Common myeloid progenitor, CD34-positive (primary cell): ENCODE measurements at places on chromosomes 12 and 14.

DNA sequence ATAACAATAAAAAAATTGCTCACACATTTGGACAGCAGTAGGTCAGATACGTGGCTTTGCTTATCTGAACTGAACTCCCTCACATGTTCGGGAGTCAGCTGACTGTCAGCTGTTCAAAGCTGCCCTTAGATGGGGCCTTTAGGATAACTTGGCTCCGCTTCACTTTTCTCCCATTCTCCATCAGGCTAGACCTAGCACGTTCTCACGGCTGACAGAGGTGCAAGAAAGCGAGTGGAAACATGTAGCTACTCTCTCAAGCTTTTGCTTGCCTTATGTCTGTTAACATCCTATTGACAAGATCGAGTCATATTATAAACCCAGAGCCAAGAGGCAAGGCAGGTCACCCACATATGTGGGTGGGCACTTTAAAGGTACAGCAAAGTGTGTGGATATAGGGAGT lies 112.0 kb upstream of the PDZRN4 start:
- DNase-seq = no peak

DNA sequence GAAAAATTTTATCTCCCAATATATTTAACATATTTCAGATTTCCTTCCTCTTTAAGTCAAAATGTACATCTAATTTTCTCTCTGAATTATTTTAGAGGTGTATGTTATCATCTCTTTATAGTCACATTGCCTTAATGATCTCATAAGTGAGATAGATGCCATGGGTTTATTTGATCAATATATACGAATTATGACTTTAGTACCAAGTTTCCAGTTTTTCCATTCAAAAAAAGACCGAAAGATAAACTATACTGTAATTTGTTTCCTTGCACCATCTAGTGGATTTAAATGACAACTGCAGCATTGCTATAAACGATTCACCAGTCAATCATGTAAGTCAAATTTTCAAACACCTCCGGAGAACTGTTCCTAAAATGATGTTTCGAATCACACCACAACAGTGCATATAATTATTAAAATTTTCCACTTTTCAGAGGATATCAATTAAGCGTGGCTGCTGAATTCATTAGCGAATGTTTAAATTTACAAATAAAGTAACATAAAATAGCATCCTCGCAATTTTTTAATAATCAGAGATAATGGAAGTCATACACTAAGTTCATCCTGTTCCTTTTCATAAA lies 419 bp upstream of the ATXN7L3B start:
- DNase-seq = peak; percentile 79

DNA sequence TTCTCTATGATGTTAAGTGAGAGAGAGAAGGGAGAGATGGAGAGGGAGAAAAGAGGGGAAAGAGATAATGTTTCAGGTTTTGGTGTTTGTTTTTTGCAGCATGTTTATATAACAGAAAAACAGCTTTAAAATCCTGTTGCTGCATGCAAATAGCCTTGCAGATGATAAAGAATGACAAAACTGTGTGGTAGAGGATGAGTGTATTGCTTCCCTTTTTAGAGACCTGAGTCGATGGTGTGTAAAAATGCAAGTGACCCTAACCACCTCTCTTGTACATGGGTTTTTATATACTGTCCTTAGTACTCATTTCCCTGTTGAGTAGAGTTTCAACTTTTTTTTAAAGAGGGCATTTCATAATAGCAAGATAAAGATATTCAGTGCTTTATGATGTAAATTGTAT lies 249.1 kb downstream of the AKAP6 start:
- DNase-seq = no peak

- DNase-seq = no peak
These were observed 331.6 kb downstream of the DPF3 start for GRCh38 chr14:72562300-72562699.

- DNase-seq = no peak
These were observed 27.9 kb upstream of the ATP2A2 start for GRCh38 chr12:110253176-110253575.

GRCh38 chr12:127773520-127773919 lies 493.4 kb upstream of the TMEM132C start:
- peak; percentile 35 for DNase-seq

- DNase-seq = no peak
These were observed 430.9 kb downstream of the PCNX1 start for GRCh38 chr14:71338153-71338552.

DNA sequence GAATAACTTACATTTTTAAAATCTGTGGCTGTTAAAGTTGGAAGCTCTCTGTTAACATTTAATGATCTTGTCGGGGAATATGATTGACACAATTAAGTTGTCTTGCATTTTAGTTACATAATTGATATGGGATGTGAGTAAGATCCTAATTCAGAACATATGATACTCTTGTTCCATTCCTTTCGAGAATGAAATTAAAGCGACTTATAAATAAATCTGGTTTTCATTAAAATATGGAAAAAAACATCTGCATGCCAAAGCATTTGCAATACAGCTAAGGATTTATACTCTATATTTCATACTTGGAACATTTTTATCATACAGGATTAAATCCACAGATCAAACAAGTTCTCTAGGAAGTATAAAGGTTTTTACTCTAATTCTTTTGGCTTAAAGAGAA lies 52.0 kb downstream of the SLC38A6 start:
- DNase-seq = no peak

DNA sequence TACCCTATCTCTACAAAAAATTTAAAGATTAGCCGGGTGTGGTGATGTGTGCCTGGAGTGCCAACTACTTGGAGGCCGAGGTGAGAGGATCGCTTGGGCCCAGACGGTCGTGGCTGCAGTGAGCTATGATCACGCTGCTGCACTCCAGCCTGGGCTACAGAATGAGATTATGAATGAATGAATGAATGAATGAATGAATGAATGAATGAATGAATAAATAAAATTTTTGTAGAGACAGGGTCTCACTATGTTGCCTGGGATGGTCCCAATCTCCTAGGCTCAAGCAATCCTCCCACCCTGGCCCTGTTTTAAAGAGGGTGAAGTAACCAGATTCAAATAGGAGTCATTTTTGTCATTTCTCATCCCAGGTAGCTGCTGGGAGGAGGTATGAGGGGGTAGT lies 176.2 kb upstream of the HIF1A start:
- DNase-seq = no peak

GRCh38 chr14:81504864-81505263 lies 28.8 kb downstream of the SEL1L start:
- no peak for DNase-seq

- no peak for DNase-seq
These were observed 20.3 kb upstream of the LMNTD1 start for GRCh38 chr12:25573346-25573745.

GRCh38 chr14:95656634-95657033 lies 29.6 kb upstream of the TCL1B start:
- no peak for DNase-seq

DNA sequence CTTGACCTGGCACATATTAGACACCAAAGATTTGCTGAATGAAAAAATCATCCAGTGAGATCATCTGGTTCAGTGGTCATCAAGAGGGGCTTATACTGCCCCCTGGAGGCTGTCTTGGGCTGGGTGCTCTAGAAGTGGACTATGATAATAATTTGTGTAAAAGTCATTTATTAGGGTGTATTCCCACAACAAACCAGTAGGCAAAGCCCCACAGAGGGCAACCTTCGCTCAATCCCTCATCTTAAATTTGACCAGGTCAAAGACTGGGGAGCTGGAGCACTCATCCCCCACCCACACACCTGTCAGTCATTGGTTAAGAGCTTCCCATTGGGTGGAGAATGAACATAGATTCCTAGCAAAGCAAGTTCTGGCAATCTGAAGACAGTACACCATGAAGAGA lies 20.0 kb upstream of the FICD start:
- peak; percentile 51 for DNase-seq

GRCh38 chr14:74653386-74654138 lies 41.5 kb upstream of the LTBP2 start:
- DNase-seq = no peak

- no peak for DNase-seq
These were observed 119.9 kb downstream of the CACNA1C start for GRCh38 chr12:2172491-2173214.

DNA sequence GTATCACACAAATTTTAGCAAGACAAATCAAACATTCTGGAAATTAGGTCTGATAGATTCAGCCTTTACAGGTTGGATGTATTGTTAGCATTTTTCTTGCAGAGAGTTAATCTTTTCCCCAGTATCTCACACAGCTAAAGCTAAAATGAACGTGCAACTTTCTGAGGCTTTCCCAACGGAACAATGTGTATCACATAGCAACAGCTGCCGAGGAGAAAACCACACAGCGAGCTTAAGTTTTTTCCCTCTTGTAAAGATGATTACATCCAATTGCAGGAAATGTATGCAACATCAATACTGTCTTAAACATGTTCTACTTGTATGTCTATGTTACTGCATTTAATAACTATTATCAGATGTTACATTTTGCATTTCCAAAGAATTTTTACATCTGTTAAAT lies 182.2 kb downstream of the CCDC59 start:
- DNase-seq = no peak

DNA sequence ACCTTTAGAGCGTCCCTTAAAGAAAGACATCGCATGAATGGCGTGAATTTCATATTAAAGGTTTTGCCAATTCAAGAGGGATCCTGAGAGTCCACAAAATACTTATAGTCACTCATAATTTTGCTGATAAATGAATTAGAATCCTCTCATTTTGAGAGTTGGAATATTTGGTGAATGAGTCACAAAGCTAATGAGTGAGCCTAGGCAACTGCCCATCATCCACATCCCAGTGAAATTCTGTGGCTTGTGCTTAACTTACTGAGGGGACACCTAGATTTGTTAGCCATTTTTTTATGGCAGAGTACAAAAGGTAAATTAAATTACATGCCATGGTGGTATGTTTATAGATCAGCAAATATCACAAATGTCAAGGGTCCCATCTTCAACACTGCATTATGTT lies 12.7 kb upstream of the NOXRED1 start:
- no peak for DNase-seq

GRCh38 chr12:104687823-104688573 lies 231.2 kb downstream of the CHST11 start:
- no peak for DNase-seq

GRCh38 chr12:132904718-132905328 lies 17.4 kb upstream of the CHFR start:
- peak; percentile 79 for DNase-seq

- DNase-seq = no peak
These were observed 464.8 kb upstream of the RGS6 start for GRCh38 chr14:71467361-71467811.

DNA sequence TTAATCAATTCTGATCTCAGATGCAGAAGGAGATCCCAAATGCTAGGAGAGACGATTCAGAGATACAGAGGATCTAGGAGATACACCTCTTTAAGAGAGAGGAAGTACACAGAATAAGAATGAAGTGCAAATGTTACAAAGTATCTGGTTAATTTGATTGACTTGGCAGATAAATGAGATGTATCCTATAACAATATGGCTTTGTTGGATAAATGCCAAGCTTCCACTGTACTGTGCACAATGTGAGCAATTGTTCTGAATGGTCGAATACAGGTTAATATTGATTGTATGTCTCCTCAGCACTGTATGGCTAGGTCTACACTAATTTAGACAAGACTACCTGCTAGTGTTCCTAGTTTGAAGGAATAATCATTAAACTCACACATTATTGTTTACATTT lies 119.6 kb upstream of the PTPRB start:
- no peak for DNase-seq

DNA sequence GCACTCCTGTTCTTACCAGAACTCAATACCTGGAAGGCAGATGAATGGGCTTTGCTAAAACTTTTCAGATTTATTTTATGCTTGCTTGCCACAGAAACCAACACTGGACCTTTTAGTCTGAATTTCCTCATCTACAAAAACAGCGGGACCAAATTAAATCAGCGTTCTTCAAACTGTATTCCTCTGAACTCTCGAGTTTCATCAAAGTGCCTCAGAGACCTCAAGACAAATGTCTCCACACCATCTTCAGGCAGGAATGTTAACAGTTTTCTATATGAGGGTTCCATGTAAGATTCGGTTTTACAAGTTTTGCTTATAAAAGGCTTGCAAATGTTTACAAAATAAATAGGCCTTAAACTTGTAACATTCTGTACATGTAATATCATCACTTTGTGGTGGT lies 74.6 kb downstream of the MED13L start:
- no peak for DNase-seq

DNA sequence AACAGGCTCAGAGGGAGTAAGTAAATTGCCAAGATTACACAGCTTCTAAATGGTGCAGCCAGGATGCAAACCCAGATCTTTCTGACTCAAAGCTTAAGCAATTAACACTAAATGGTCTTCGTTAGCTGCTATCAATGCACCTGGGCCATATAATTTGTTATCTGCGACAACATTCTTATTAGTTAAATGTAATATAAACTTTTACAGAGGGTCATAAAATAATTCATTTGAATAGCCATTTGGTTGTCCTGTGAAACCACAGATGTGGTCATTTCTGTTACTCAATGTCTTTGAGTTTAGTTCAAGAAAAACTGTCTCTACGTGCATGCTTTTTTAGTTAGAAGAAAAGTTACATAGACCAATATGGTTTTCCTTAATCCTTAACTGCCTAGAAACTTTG lies 22.1 kb upstream of the NAP1L1 start:
- no peak for DNase-seq

DNA sequence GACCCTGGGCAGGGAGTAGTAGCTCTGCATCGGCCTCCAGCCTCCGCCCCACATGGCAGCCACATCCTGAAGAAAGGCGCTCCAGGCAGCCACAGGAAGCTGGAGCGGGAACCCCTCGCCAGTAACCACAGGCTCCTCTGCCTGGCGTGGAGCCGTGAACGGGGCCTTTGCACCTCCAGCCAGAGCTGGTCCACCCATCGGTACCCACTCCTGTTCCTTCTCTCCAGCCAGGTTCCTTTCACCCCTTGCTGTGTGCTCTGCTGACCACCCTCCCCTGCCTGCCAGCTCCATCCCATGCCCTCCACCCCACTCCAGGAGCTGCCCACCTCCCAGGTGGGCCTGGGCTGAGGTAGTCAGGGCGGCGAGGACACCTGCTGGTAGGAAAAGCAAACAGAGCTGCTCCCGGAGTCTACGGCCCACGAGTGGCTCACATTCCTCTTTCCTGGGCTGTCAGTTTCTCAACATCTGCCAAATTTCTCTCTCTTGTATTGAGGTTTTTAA lies 2.7 kb downstream of the TGFB3 start:
- DNase-seq = peak; percentile 31

- DNase-seq = no peak
These were observed 1.9 kb upstream of the KRT85 start for GRCh38 chr12:52369211-52369610.

GRCh38 chr14:23299211-23299957 lies 3.3 kb downstream of the PPP1R3E start:
- peak; percentile 80 for DNase-seq
